ENCODE measurements at places on chromosomes 16 and 17.

DNA sequence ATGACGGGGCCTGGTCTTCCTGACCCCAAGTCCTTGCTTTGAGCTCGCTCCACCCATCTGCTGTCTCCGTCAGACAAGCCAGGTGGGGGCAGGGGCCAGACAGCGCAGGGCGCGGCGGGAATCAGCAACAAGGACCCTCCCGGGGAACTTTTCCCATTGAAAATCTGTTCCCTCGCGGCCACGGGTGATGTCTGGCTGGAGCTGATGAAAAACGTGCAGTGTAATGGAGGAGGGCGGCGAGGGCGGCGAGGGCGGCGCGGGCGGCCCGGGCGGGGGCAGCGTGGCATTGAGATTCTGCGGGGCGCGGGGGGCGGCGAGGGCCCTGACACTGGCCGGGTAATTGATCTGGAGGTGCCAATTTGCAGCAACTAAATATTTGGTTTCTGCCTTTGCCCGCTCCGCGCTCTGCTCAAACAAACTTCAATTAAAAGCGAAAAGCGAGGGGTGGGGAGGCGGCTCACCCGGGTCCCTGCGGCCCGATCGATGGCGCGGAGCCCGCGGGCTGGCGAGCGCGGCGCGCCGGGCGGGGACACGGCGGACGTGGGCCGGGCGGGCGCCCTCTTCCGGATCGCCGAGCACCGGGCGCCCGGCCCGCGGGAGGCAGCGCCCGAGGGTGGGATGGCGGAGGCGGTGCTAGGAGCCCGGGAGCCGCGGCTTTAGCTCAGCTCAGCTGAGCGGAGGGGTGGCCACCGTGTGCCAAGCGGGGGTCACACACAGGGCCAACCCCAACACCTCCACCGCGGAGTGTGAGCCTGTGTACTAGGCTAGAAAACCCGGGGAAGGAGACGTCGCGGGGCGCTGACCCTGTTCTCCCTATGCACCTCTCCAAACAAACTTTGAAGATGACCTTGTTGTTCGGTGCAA lies 32.4 kb downstream of the DCAKD start:
- DNase-seq, result no peak

DNA sequence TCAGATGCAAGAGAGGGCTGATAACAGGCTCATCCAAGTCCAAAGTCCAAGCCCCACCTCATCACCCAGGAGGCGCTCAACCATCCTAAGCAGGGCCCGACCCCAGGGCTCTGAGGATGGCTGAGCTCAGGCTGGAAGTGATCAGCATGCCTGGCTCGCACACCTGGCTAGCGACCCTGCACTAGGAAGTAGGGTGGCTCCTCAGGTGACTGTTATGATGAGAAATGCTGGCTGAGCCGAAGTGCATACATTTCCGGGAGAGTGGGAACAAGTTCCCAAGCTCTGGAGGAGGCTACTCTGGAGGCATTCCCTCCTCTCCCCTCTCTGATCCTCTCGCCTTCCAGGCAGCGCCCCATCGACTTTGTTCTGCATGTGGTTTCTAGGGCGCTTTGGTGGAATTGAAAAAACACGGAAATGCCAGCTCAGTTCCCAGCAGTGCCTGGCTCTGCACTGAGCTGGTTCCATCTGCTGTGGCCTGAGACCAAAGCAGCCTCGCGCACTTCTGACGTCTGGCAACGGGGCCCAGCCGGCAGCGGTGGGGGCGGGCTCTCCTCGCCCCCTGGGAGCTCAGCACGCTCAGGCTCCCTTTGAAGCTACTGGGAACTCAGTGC lies 130.3 kb downstream of the IRF8 start:
- DNase-seq, result peak; percentile 57

DNA sequence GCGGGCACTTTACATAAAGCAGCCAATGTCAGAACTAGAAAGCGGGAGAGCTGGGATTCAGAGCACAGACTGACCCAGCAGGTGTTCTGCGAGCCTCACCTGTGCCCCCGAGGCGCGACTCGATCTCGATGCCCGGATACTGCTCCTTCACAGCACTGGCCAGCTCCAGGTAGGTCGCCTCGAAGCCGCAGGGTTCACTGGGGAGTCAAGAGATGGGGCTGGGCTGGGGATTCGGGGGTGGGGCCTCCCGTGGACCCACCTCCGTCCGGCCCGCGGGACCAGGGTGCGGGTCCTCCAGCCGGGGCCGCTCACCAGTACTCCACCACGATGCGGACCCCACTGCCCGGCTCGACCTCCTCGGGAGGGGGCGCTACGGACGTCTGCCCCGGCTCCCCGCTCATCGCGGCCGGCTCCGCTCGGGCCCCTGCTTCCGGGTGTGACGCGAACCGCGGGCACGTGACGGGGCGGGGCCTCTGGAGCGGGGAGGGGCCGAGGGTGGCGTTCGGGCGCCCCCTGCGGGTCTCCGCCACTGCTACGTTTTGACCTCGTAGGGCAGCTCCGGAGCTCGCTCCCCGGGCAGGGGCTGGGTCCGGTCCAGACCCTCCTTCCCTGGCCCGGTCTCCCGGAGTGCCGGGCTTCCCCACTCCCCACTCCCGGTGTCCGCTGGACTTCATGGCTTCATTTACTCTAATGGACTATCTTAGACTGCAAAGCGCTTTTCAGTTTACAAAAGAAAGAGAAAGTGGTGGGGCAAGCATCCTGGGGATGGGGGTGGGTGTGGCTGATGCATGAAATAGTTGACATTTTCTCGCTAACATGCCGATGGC lies at the start of gene MIEN1:
Gene MIEN1, minus strand, starts transcription at position 438 of the 827 bp plus-strand sequence. Its CDS starts 37 bp downstream, at position 401.
- peak; percentile 81 for DNase-seq

DNA sequence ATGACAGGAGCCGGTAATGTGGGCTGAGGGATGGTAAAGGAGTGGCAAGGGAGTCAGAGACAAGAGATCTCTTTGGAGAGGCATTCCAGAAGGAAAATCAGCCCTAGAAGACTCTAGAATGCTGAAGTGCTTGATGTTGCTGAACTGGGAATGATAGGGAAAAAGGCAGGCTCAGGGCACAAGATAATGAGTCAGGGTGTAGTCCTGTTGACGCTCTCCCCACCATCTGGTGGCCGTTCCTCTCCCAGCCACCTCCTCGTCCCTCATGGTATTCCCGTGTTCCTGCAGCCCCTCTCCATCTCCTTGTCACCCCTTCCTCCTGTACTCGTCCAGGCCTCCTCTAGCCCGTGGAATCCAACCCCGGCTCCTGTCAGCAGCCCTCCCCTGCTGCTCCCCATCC lies 11.1 kb upstream of the ALDOA start:
- DNase-seq, result no peak

GRCh38 chr16:2853531-2854073 lies 4.4 kb downstream of the PRSS22 start:
- no peak for DNase-seq

DNA sequence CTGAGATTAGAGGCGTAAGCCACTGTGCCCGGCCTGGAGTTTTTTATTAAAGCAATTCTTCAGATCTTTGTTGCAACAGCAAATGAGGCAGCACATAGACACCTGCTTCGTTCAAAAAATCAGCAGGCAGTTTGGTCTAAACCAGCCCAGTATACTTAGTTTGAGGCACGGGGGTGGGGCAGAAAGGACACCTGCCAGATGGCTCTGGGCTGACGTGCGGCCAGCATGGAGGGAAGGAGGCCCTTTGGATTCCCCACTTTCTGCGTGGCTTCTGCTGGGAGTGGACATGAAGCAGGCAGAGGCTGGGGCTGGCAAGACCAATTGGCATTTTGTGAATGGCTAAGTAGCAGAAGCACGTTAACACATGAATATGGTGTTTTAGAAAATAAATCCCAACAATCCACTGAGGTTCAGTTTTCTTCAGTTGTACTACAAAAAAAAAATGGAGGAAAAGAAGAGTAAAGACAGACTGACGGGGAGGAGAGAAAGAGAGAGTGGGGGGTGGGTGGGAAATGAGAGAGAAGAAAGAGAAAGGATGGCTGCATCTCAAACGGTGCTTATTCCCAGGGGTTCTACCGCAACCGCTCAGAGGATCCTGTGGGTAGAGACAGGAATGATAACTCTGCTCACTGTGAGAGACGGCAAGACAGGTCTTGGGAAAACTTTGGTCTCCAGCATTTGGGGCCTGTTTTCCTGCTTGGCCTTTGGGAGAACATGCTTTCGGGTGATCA lies 16.3 kb downstream of the C16orf46 start:
- no peak for DNase-seq

DNA sequence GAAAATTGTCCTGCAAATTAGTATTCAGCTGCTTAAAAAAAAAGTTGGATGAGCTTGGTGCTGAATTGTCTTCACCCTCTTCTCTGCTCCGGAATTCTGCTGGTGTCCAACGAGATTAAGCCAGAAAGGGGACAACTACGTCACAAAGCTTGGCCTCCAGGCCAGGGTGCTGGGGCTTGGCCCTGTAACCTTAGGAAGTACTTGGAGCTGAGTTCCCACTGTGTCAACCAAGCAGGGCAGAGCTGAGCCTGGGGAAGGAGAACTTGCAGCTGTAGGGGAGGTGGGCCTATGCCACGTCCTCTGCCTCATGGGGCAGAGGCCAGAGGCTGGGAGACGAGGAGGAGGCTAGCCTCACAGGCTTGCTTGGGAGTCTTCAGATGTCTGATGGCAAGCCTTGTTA lies 71.2 kb downstream of the CLEC16A start:
- no peak for DNase-seq

Data from fibroblast of villous mesenchyme (primary cell).